ENCODE measurements at places on chromosomes 13 and 19.

DNA sequence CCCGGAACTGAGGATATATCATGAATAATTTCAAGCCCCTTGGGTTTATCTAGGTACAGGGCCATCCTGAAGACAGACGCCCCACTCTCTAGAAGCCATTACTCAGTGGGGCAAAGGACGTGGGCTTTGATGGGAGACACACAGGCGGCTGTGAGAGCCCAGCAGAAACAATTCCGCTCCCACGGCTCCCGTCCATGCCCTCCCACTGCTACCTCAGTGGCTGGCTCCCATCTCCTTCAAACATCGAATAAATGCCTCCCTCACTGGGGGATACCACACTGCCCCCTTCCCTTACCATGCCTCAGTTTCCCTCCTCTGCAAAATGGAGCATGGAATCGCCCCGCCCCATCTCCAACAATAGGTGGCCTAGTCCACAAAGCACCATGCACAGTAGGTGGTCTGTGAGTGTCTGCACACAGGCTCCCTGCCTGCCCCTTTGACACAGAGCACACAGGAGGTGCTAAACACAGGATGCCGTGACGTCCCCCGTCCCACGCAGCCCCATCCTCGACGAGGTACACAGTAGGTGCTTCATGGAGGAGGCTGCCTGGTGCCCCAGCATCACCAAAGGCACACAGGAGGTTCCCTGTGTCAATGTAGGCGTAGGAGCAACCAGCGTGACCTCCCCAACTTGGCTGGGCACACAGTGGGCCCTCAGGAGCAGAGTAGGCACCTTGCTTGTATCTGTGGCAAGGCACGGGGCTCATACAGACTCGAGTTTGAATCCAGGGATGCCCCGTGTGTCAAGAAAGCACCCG is 46.0 kb downstream of the PTPRS start:
- DNase-seq, result no peak

DNA sequence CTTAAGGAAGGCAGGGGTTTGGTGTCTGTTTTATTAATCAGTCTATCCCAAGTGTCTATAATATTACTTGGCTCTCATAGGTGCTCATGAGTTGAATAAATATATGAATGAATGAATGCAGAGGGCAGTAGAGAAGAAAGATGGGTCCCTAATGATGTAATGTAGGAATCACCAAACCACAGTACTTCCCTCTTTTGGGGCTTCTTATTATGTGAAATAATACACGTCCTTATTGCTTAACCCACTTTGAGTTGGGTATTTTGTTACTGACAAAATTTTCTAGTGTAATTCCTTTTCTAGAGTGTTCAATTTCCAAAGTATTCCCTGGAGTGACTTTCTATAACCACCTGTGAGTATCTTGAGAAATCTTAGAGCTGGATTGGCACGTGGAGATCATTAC is 13.2 kb downstream of the KLK5 start:
- DNase-seq, result no peak

GRCh38 chr13:53200498-53201453 is 172.2 kb downstream of the OLFM4 start:
- no peak for DNase-seq

- DNase-seq, result peak; percentile 85
Measured at GRCh38 chr19:49148784-49149651, 6.2 kb downstream of the HRC start.

GRCh38 chr19:58059003-58059670 is at the start of gene ZNF135:
TSS of gene ZNF135 (plus strand) at chr19:58059282. CDS start at chr19:58060003, 721 bp downstream.
- DNase-seq, result peak; percentile 83

DNA sequence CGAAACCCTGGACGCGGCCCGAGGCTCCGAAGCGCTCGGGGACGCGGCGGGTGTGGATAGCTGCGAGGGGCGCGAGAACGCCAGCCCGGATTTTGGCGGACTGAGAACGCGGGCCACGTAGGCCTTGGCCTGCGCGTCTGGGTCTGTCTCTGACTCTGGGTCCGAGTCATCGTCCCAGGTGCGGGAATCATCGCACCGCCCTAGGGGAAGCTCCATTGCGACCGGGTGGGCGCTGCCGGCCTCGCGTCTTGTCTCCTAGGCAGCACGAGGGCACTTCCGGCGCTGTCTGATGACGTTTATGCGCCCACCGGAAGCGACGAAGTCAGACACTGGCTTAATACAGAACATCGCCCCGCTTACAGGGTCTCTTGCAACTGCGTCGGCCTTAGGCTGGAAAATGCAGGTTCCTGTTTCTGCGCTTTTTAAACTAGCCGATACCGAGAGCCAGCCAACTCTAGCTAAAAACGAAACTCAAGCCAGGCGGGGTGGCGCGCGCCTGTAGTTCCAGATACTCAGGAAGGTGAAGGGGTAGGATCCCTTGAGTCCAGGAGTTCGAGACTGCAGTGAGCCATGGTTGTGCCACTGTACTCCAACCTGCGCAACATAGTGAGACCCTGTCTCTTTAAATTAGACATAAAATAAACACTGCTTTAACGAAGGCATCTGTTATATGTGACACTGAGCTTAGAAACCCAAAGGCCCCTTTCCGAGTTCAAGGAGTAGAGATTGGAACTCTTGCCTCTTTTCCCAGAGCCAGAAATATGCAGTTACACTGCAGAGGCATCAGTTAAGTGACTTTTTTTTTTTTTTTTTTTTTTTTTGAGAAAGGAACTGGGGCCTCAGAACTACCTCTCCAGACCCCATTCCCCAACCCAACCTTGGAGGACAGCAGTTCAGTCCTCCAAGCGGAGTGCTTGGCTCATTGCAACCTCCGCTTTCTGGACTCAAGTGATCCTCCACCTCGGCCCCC is at the start of gene FBXW9:
Gene FBXW9 (minus strand): TSS at position 266 of the 970 bp plus-strand sequence. CDS start 50 bp downstream, at position 216.
- peak; percentile 93 for DNase-seq

DNA sequence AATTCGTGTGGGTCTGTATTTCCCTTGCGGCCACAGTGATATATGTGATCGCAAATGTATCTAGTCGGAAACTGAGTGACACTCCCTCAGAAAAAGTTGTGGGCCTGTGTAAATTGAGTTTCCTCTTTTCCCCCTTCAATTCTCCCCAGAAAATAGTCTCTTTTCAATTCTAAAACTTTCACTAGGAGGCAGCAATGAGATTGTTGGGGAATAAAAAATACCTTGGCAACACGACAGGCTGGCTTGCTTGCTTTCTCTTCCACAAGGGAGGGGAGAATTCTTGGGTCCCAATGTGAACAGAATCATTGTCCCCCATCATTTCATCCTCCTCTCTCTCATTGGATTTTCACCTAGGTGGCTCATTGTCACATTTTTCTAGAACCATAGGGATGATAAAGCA is 3.7 kb upstream of the SOX21 start:
- no peak for DNase-seq

Measured in amygdala (tissue), 56 donors.